ENCODE measurements at places on chromosomes 11 and 22.

DNA sequence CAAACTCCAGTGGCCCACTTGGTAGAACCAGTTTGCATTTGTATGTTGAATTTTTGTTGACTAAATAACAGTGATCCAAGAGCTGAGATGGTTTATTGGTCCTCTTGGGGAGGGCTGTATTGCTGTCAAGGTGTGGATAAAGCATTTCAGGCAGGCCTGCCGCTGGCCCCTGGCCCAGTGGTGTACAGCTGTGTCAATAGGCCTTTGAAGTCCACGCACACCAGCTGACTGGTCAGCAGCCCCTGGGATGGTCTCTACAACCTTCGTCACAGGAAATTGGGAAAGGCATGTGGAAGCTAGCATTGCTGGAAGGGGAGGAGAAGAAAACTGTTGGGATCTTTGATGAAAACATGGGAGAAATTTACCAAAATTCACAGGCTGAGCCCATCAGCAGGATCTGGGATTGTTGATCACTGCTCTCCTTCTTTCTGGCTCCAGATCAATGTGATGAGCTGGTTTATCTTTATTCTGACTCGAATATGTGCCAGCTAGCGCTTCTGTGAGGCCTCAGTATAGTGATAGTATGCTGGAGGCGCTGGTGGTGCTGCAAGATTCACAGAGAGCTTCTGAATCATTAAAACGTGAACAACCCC lies 12.5 kb upstream of the E2F8 start:
- no peak for DNase-seq

GRCh38 chr22:20203552-20204201 lies 52.8 kb upstream of the CCDC188 start:
- DNase-seq, result no peak

DNA sequence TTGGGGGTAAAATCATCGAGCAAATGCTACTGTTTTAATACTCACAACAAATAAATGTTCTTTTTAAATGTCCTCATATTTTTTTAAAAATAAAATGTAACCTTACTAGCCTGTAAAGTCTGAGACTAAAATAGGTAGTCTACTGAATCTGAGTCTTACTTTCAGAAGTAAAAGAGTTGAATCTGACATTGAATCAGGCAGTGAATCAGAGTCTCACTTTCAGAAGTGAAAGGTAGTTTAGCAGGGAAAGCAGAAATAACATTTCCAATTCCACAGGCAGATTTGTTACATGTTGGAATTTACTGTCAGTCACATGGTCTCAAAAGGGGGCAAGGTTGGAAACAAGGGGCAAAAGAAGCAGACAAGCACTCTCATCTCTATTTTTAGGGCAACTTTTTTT lies 143.0 kb downstream of the ELP4 start:
- no peak for DNase-seq

DNA sequence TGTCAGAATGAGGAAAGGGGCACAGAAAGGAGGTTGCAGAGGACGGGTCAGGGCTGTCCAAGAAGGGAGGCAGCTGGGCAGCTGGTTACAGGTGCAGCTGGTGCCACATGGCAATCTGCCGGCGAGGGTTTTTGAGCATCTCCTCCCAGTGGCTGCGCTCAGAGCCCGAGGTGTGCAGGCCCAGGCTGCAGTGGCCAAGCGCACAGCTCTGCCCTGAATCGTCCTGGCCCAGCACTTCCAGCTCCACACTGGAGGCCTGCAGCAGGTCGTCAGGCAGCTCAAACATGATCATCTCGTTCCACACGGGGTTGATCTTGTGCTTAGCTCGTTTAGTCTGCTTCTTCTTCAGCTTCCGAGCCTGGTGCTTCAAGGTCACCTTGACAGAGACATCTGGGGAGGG lies 42.2 kb downstream of the SYT13 start:
- DNase-seq, result no peak

- no peak for DNase-seq
These were observed 740.8 kb downstream of the DLG2 start for GRCh38 chr11:84886344-84886743.

GRCh38 chr11:61752117-61752924 lies at the start of gene MYRF:
TSS of gene MYRF (plus strand) at chr11:61752636. CDS start at chr11:61752745, 109 bp downstream.
- peak; percentile 22 for DNase-seq

DNA sequence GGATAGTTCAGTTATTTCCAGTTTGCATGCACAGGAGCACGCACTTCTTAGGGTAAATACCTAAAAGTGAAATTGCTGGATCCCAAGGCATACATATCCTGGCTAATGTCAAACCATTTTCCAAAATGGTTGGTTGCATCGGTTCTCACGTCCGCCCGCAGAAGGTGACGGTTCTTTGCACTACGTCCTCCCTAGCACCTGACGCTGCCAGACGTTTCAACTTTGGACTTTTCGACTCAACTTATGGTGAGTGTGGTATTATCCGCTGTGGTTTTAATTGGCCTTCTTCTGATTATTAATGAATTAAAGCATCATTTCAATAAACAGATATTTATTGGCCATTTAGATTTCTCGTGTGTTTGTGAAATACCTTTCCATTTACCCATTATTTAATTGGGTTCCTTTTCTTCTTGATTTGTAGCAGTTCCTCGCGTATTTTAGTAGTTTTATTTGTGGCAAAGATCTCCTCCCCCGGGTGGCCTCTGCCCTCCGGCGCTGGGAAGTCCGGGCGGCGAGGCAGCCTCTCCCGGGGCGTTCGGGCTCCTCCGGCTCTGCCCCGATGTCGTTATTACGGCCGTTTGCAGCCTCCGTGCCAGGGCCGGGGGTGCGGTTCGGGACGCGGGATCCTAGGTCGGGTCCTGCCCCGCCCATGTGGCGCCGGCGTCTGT lies at the start of gene JHY:
TSS of gene JHY (plus strand) at position 571 of the 668 bp plus-strand sequence. CDS start 3,091 bp downstream, outside the sequence.
- peak; percentile 17 for DNase-seq

GRCh38 chr11:9797300-9797699 lies 133.4 kb downstream of the SWAP70 start:
- DNase-seq, result no peak

DNA sequence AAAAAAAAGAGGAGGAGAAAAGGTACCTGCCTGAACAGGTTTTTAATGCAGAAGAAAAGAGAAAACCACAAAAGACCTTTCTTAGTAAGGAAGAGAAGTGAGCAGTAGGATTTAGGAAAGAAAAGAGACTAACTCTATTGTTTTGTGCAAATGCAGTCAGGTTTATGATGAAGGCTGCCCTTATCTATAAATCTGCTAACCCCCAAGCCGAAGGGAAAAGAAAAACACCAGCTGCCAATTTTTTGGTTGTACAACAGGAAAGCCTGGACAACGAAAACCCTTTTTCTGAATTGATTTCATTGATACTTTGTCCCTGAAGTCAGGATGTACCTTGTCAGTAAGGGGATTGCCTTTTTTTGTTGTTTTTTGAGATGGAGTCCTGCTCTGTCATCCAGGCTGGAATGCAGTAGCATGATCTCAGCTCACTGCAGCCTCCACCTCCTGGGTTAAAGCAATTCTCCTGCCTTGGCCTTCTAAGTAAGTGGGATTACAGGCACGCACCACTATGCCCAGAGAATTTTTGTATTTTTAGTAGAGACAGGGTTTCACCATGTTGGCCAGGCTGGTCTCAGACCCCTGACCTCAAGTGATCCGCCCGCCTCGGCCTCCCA lies 21.2 kb downstream of the POLD4 start:
- DNase-seq, result no peak

- no peak for DNase-seq
These were observed 26.9 kb downstream of the POLR3H start for GRCh38 chr22:41517172-41518047.

- no peak for DNase-seq
These were observed 311.6 kb downstream of the AASDHPPT start for GRCh38 chr11:106389101-106389500.

GRCh38 chr22:31345331-31346254 lies 553 bp downstream of the PATZ1 start:
- DNase-seq, result peak; percentile 86

DNA sequence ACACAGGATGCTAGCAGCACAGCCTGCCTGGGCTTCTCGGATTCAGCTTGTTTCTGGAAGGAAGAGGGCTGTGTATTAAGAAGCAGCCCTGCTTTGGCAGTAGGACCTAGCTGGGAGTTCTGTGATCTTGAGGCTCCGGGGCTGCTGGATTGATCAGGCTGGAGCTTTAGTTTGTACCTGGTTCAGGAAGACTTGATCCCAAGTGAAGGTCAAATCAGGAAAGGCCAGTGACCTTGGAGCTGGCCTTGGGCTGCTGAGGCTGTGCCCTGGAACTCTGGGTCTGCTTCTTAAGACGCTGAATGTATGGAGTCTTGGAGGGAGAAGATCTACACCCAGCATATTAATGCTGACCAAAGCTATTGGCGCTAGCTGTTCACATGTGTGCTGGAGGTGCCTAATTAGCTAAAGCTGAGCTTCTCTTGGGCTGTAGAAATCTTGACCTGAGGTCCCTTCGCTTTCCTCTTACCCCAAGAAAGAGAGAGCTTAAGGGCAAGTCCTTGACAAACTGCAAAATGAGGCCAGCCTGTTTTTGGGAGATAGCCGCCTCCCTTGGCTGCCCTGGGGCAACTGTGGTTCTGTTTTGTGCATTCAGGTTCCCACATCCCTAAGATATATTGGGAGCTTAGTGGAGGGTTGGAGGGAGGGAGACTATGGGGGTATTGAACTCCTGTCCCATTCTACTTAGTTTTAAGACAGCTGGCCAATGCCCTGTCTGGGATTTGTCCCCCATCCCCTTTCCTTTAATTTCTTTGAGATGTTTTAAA lies 135.9 kb downstream of the DBX1 start:
- no peak for DNase-seq

GRCh38 chr22:45932071-45932470 lies 44.9 kb downstream of the WNT7B start:
- no peak for DNase-seq

GRCh38 chr11:133841279-133842043 lies 3.9 kb downstream of the SPATA19 start:
- DNase-seq, result no peak

DNA sequence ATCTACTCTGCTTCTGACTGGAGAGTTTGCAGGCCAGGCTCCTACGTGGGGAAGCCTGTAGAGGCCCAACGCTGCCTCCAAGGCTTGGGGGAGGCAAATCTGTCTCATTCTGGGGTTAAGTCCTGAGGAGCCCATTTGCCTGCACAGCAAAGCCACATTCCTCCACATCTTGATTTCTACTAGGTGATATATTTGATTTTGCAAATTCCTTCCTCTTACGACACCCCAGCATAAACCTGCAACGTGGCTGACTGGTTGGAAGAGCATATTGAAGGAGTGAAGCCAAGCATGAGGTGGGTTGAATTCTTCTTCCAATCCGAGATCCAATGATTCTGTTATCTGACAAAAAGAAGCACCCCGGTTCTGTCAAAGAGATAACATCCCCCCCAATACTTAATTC lies 87.1 kb downstream of the FBXO7 start:
- DNase-seq, result no peak

- no peak for DNase-seq
These were observed 104.3 kb downstream of the MRTFA start for GRCh38 chr22:40531951-40532900.

DNA sequence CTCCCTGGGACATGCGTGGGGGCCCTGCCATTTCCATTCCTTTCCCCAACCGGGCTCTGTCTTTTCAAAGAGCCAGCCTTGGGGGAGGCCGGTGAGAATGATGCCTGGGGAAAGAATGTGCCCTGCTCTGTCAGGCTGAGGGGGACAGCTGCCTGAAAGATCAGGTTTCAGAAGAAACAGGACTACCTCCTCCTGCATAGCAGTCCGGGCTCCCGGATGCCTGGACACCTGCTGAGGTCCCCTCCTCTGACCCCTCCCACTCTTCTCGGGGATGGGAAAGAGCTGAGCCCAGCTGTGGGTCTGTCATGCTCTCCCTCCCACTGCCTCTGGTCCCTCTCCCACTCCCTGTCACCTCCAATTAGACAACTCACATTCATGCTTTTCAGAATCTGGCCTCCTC lies 41.8 kb upstream of the CDON start:
- no peak for DNase-seq

DNA sequence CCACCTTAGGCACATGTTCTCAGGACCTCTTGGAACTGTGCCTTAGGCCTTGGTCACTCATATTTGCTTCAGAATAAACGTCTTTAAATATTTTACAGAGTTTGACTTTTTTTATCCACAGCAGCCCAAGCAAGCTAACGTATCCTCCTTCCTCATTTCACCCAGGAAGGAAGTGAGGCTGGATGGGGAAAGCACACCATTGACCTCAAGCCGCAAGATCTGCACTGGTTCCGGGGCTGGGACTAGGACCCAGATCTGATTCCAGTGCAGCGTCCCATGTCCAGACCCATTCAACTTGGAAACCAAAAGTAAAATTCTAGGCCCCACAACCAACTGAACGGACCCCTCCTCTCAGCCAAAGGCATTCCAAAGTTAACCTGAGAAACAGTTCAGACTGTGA lies 2.4 kb upstream of the LGALS12 start:
- DNase-seq, result no peak

GRCh38 chr11:27339941-27340340 lies 23.1 kb downstream of the CCDC34 start:
- DNase-seq, result no peak

- DNase-seq, result no peak
These were observed 4.6 kb downstream of the TMEM9B start for GRCh38 chr11:8959546-8960166.

DNA sequence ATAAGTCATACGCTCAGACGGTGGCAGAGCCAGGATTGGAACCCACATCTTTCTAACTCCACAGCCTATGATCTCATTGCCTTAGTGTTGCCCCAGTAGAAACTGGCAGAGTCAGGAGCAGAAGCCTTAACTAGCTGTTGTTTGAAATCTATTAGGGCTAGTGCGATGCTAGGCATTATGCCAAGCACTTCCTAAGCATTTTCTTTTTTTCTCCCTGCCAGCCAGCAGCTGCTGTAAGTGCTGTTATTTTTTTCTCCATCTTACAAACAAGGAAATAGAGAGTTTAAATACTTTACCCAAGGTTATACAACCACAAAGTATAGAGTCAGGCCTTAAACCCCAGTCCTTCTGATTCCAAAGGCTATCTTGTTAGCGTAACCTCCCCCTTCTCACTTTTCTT lies 161.0 kb upstream of the SORL1-AS1 start:
- DNase-seq, result no peak

DNA sequence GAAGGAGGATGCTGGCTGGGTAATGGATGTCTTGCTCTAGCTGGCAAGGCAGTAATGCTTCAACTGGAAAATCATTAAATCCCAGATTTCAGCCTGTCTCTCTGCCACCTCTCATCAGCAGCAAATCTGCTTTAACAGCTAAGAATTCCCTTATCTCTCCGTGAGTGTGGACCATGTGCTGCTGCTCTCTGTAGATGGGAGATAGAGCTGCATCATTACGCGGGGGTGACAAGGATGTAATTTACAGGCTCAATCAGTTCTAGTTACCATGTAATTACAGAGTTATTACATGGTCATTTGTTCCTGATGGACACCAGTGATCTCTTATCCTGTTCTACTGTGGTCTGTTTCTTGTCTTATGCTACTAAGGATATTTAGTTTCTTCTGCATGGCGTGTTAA lies 665.4 kb downstream of the NTM start:
- no peak for DNase-seq

GRCh38 chr11:57901278-57901677 lies 122.4 kb upstream of the OR9Q1 start:
- no peak for DNase-seq

DNA sequence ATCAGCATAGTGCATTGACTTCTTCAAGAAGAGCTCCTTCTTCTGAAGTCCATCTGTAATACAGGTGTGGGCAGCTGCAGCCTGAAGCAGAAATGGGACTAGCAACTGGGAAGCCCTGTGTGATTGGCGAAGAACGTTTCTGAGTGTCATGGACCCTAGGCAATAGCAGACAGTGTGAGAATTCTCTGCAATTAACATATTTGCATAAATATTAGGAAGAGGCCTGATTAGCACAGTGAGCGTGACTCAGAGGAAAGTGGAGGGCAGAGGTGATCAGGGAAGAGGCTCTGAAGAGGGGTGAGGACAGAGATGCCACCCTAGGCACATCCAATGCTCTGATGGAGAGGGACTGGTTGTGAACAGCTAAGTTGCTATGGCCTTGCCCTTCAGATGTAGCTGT lies 171.2 kb upstream of the ZBED5 start:
- no peak for DNase-seq

- no peak for DNase-seq
These were observed 9.4 kb upstream of the NLRP10 start for GRCh38 chr11:7974668-7975067.
